Renal cortex interstitium (tissue), 15 donors: ENCODE measurements at places on chromosomes 7 and 10.

- no peak for DNase-seq
Measured at GRCh38 chr10:79025199-79025832, 43.5 kb upstream of the ZMIZ1 start.

GRCh38 chr10:87850742-87851205 is 12.6 kb downstream of the KLLN start:
- DNase-seq, result no peak

- DNase-seq, result no peak
Measured at GRCh38 chr10:103053659-103054581, 135.8 kb downstream of the CNNM2 start.

DNA sequence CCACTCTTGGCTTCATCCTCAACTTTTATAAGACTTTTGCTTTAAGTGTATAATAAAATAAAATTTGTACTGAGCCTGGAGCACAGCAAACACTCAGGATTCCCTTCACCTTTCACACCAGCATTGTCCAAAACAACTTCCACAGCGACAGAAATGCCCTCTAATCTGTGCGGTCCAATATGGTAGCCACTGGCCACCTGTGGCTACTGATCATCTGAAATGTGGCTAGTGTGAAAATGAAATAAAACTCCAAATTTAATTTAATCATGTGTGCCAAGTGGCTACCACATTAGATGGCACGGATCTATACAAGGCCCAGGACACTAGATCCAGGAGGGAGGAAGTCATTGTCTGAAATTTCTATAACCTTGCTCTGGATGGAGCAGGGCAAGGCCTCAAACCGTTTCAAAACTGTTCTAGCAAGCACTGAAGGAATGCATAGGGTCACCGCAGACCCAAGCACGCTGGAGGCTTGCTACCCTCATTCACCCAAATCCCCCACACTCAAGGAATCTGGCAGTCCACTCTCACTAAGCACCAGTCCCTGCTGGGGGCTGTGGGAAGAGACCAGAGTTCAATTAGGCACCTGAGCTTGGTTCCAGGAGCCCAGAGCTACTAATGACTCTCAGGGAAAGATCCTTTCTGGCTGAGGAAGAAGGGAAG is 6.3 kb upstream of the MYO1G start:
- no peak for DNase-seq

- DNase-seq, result peak; percentile 85
Measured at GRCh38 chr7:130365511-130366441, 14.5 kb upstream of the CPA1 start.

DNA sequence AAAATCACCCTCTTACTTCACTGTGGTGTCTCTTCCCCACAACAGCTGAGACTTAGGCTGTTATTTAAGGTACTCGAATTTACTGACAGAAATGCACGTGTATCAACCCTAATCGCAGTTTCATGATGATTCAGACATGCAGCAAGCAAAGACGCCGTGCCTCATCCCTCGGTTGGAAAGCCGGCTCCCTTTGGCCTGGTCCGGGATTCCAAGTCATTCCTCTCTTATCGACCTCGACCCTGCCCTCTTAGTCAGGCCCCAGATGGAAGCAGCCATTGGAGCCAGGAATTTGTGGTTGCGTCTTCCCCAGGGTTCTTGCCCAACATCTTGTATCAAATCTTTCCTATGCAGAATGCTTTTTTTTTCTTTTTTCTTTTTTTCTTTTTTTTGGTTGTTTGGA is 229.5 kb downstream of the GATA3 start:
- no peak for DNase-seq

- no peak for DNase-seq
Measured at GRCh38 chr10:123299598-123299997, 145.4 kb downstream of the BUB3 start.

DNA sequence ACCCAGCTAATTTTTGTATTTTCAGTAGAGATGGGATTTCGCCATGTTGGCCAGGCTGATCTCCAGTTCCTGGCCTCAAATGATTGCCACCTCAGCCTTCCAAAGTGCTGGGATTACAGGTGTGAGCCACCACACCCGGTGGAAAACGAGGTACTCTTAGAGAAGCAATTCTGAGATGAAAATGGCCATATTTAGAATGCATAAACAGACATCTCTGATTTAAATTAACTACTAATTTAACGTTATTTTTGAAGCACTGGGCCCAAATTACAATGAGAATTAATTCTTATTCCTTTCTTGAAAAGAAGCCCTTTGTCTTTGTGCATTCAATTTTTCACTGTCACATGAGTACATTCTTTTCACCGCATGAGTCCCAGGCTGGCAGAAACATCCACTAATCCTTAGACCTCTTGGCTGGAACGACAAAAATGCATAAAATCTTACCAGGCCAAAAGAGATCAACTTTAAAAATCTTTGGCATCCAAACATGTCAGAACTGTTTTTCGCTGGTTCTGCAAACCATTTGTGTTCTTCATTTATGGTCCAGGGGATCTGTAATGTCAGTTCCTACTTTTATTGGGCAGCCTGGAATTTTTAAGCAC is 60.1 kb upstream of the CAPZA2 start:
- no peak for DNase-seq

DNA sequence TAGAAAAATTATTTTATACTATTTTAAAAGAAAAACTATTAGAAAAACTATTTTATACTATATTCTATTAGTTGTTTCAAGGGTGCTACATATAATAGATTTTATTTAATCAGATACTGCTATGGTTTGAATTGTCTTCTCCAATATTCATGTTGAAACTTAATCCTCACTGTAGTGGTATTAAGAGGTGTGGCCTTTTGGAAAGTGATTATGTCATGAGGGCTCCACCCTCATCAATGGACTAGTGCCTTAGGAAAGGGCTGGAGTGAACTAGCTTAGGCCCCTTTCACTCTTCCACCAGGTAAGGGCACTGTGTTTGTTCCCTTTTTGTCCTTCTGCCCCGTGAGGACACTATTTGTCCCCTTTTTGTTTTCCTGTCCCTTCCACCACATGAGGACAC is 111.6 kb downstream of the ATE1 start:
- no peak for DNase-seq

DNA sequence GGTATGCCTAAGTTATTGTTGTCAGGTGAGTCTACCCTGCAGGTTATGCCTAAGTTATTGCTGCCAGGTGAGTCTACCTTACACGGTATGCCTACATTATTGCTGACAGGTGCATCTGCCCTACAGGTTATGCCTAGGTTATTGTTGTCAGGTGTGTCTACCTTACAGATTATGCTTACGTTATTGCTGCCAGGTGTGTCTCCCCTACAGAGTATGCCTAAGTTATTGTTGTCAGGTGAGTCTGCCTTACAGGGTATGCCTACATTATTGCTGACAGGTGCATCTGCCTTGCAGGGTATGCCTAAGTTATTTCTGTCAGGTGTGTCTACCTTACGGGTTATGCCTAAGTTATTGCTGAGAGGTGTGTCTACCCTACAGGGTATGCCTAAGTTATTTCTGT is 64.2 kb downstream of the AKR1C4 start:
- DNase-seq, result no peak

GRCh38 chr7:140562926-140563481 is 77.6 kb downstream of the DENND2A start:
- no peak for DNase-seq

- no peak for DNase-seq
Measured at GRCh38 chr7:50397320-50397970, 52.7 kb downstream of the FIGNL1 start.

DNA sequence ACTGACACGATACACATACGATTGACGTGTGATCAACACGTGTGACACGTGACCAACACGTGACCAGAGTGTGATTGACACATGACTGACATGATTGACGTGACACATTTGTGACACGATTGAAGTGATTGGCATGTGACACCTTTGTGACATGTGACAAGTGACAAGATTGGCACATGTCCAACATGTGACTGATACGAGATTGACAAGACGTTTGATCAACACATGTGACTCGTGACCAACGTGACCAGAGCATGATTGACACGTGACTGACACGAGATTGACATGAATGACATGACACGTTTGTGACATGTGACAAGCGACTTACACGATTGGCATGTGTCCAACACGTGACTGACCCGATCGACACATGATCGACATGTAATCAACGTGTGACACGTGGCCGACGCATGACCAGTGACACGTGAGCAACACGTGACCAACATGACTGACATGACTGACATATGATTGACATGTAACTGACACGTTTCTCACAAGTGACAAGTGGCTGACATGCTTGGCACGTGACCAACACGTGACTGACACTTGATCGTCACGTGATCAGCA is 22.0 kb downstream of the CRPPA start:
- DNase-seq, result no peak

- no peak for DNase-seq
Measured at GRCh38 chr10:48782386-48782785, 97.7 kb downstream of the WDFY4 start.

- DNase-seq, result no peak
Measured at GRCh38 chr10:44952779-44953231, 6.8 kb upstream of the RASSF4 start.

GRCh38 chr10:359093-359492 is 223.8 kb downstream of the ZMYND11 start:
- no peak for DNase-seq

DNA sequence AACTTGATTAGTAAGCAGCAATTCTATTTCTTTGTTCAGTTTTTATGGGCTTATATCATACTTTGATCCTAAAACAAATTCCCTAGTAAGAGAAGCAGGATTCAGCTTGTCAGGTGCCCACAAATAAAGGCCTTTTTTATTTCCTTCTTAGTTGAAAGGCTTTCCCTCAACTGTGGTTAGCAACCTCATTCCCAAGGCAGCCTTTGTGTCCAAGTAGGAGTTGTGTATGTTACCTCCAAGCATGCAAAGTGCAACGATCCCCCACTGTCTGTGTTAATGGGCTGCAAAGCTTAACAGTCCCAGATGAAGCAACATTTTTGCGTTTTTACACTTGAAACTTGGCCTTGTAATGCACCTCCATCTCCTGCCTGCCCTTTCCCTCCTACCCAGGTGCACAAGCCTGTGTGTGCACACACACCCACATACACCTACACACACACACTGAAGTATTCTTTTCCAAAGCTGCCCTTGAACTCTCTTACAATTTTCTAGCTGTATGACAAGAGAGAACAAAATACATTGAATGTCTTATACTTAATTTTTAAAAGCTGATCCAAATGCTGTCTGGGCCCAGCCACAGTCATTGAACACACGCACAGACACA is 278.2 kb downstream of the SNX13 start:
- DNase-seq, result no peak

- DNase-seq, result no peak
Measured at GRCh38 chr10:52741851-52742250, 30.7 kb downstream of the MBL2 start.

GRCh38 chr10:16360001-16360400 is 76.8 kb upstream of the PTER start:
- DNase-seq, result no peak

GRCh38 chr7:25482631-25483030 is 254.3 kb upstream of the NPVF start:
- DNase-seq, result no peak
